Astrocyte of the cerebellum (primary cell): ENCODE measurements at places on chromosomes 13 and 19.

- DNase-seq = no peak
Observed at GRCh38 chr13:78520425-78520824, 82.9 kb downstream of the POU4F1 start.

DNA sequence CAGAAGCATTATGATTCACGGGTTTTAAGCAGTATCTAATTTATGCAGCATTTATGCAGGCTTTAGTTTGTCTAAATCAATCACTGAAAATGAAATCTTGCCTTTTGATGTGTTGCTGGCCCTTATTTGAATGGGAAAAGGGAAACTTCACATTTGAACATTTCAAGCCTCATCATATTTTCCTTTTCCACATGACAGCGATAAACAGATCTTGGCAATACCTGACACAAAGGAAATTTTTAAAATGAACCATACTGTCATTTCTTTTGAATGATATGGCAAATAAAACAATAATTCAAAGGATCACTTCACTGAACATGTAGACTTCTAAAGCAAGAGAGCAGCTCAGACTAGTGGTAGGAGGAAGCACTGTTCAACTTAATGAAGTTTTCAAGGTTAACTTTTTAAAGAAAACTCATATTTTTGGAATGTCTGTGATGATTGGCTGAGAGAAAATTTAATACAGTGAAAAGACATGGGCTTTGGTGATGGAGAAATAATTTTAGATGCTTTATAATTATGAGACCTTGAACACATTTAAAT, 198.1 kb downstream of the OXGR1 start:
- no peak for DNase-seq

- no peak for DNase-seq
Observed at GRCh38 chr19:57978586-57979289, 4.4 kb upstream of the C19orf18 start.

DNA sequence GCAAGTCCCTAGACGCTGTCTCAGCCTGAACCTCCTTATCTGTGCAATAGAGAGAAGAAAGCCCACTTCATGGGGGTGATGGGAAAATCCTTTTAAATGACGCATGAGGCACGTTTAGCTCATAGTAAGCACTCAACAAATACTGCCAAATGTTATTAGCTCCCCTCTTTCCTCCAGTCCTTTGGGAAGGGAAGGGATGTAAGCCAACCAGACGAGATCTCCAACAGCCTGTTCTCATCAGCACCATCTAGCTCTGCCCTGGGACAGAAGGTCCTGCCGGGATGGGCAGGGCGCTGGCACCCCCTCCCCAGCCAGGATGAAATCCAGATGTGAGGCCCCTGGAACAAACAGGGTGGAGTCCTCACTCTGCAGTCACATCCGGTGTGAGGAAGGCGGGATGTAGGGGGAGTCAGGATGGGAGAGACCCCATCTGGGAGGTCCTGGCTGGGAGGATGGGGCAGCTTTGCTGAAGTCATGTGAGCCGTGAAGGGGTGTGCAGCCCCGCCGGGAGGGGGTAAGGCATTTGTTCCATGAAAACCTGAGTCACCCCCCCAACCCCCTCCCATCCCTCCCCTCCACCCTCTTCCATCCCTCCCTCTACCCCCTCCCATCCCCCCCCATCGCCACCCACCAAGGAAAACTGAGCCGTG, 4.6 kb downstream of the S1PR2 start:
- DNase-seq = no peak

GRCh38 chr19:1407528-1408299, at the start of gene DAZAP1:
TSS of gene DAZAP1 (plus strand) at chr19:1407586. CDS start at chr19:1407774, 188 bp downstream.
- no peak for DNase-seq

- DNase-seq = no peak
Observed at GRCh38 chr13:24168979-24169378, 8.5 kb downstream of the SPATA13 start.

GRCh38 chr13:40476175-40476958, 190.1 kb downstream of the FOXO1 start:
- DNase-seq = no peak

- no peak for DNase-seq
Observed at GRCh38 chr13:53822136-53822535, 793.5 kb downstream of the OLFM4 start.

DNA sequence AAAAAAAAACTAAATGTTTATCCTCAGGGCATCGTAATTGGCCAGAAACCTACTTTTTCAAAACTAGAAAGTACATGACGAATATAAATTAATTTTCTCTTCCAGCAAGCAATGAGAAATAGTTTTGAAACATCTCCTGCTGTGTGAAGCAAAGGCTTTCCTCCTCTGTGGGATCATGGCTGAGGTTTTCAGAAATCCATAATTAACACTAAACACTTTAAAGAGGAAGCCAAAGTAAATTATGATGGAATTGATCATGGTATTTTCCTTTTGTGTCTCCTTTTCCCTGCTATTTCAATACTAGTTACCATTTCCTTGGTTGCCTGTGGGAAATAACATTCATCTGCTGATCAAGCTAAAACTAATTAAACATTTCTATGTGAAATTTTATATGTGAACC, 1413.8 kb upstream of the PCDH20 start:
- peak; percentile 72 for DNase-seq

- no peak for DNase-seq
Observed at GRCh38 chr19:18417250-18418028, 1.8 kb upstream of the SSBP4 start.

GRCh38 chr19:5694956-5695648, 5.0 kb downstream of the RPL36 start:
- DNase-seq = no peak
